ENCODE measurements at places on chromosomes 2 and 18.

- DNase-seq, result no peak
These were observed 270.3 kb downstream of the ATAD2B start for GRCh38 chr2:23656597-23656973.

- no peak for DNase-seq
These were observed 716 bp downstream of the MMADHC start for GRCh38 chr2:149586898-149587219.

GRCh38 chr2:27664622-27665363 is 1.1 kb downstream of the SLC4A1AP start:
- peak; percentile 26 for DNase-seq

DNA sequence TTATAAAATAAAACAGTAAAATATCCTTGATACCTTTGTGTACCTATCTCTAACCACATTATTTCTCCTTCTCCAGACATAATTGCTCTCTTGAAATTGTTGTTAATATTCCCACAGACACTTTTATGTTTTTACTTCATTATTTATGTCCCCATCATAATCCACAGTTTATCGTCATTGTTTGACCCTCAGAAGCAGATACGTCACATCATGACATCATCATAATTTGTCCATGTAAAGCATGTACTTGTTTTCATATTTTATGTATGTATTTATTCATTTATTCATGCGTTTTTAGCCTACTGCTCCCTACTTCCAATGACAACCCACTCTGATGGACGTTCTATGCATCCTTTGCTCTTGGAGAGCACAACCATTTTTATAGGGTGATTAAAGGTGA is 1406.9 kb upstream of the NXPH2 start:
- no peak for DNase-seq

GRCh38 chr2:182999348-183000028 is 38.8 kb downstream of the NCKAP1 start:
- DNase-seq, result no peak

- DNase-seq, result no peak
These were observed 96.1 kb upstream of the MCFD2 start for GRCh38 chr2:47011696-47012095.

- no peak for DNase-seq
These were observed 6.0 kb upstream of the RAB6D start for GRCh38 chr2:131369954-131370353.

DNA sequence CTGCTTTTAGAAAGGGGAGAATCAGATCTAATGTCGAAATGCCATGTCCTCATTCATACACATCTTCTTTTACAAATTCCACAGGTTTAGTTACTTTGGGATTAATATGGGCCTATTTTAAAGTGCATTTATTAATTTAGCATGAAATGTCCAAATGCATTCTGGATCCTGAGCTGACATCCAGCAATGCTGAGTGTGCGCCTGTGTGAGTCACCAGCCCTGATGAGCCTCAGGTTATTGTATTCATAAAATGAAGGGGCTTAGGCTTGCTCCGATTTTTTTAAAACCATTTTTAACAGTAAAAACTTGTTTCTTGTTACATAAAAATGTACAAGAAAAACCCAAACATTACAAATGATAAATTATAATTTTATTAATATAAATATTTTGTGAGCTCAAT is 94.1 kb downstream of the SH3YL1 start:
- no peak for DNase-seq

DNA sequence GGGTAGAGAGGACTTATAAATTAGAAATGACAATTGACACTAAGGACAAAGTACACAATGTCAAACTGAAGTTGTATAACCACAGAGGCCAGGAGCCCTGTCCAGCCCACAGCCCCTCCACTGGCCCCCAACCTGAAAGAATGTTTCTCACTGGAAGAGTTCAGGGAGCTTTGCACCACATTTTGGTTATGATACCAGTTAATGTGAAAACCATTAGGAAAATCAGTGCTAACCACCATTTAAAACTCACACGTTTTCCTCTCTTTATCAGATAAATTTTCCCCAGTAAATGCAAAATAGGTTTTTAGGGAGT is 6.2 kb upstream of the IL1RL2 start:
- no peak for DNase-seq

GRCh38 chr18:13270279-13270855 is 51.8 kb downstream of the LDLRAD4 start:
- no peak for DNase-seq

Measured in suppressor macrophage treated with lipopolysaccharide for 4 hours (primary cell).